ENCODE measurements at places on chromosomes 7 and 10. TPM values are rescaled to one million over a fixed set of nuclear protein-coding genes. Genes with fewer than 3 reads are reported as not detected.

Gene RAMP3
- polyA plus RNA-seq: 14.2 TPM

Gene ENTPD1
- polyA plus RNA-seq: 14.6 TPM

GRCh38 chr10:34049887-34050286, 715.4 kb upstream of the NRP1 start:
- H3K36me3 ChIP-seq: no peaks in the 10 kb centered on the region
- no peak overlapping the region for H3K27ac ChIP-seq
- H3K27me3 ChIP-seq: no peaks in the 10 kb centered on the region

DNA sequence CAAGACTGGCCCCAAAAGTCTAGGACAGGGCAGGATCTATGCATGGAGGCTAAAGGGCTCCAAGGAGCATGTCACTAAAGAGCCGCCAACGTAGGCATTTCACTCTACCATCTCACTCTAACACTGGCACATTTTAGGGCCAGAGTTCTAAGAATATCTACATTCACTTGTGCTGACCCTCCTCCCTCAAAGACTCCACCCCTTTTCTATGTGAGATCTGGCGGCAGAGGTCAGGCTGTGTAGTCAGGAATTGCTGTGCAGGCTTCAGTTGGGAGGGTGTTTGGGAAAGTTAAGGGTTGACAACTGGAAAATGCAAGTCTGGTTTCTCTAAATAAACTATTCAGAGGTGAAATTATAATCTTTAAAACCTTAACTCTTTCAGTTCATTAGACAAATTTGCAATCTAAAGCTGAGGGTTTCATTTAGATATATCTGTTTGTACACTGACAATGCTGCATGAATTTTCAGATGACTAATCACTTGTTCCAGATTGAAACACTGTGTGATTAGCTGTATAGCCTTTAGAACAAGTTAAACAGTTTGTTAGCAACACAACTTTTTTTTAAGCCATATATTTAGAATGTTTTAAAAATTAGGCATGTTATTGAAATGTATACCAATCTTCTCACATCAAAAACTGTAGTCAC, 18.2 kb downstream of the LMOD2 start:
- H3K4me3 ChIP-seq: no peak overlapping the region
- no peaks in the 10 kb centered on the region for H3K27me3 ChIP-seq
- no peak overlapping the region for H3K27ac ChIP-seq
- DNase-seq: no peak
- H3K36me3 ChIP-seq: no peaks in the 10 kb centered on the region

Gene NXPH1
- not detected for polyA plus RNA-seq

Gene TUBAL3
- not detected for polyA plus RNA-seq

DNA sequence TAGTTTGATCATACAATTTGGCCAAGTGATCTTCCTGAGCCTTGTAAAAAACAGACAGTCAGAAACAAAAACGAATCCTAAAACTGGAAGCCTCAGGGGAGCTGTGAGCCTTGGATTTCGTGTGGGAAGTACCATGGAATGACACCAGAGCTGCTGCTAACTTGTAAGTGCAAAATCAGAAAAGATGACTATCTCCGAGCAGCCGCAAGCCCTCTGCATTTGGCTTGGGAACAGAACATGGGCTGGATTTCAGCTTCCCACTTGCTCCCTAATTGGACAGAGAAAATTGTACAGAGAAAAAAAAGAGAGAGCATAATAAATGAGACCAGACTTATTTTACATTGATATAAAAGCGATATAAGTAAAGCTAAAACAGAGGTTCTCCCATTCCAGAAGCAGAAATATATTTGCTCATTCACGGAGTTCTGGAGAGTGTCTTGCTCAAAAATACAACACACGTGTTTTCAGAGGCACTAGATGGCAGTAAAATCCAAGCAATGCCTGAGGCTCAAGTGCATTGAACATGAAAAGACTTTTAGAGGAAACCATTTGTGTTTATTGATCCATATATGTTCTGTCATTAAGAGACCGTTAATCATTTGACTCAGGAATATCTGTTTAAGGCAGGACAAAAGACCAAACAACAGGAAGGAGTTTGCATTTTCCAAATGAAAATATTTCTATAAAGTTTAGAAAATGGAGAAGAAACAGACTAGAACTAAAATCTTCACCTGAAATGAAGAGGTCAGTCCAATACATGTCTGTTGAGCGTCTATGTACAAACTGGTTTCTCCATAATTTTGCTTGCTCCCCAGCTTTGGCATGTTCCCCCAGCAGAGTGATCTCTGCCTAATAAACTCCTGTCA, 78.3 kb upstream of the SLC26A5 start:
- H3K27ac ChIP-seq: no peak overlapping the region
- no peaks in the 10 kb centered on the region for H3K36me3 ChIP-seq
- no peak for DNase-seq
- H3K4me3 ChIP-seq: no peak overlapping the region
- H3K27me3 ChIP-seq: no peaks in the 10 kb centered on the region

Gene CDK14
- polyA plus RNA-seq: 7.3 TPM

Gene AS3MT
- polyA plus RNA-seq: 8.7 TPM

Gene SLC39A12
- polyA plus RNA-seq: 0.06 TPM

Gene ADRB1
- polyA plus RNA-seq: 0.47 TPM

DNA sequence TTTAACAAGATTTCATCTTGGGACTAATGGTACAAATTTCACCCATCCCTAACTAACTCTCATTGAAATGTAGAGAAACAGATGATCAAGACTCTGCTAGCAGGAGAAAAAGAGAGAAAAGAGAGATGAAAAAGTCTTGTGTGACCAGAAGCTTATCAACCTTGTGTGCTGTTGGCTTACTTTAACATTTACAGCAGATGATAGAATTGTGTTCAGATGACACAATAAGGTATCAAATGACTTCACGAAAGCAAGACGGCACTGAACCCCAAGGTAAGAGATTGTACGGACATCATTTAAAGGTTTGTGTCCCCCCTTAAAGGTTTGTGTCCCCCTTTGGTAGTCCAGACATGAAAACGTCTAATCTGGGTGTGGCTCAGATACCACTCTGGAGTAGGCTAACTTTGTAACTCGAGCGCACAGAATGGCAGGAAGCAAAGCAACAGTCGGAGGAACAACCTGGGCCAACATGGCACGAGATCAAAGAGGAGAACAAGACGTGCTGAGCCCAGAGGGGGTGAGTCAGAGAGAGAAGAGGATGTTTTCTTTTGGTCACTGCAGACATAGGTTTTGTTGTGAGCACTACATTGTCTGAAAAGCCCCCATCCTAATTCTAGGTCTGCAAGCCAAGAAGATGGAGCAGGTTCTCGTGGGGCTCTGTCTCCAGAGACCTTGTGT, 10.4 kb upstream of the LMBR1 start:
- H3K27ac ChIP-seq: no peak overlapping the region
- no peaks in the 10 kb centered on the region for H3K27me3 ChIP-seq
- H3K4me3 ChIP-seq: no peak overlapping the region
- DNase-seq: peak; percentile 33

GRCh38 chr10:132360766-132361447, 28.9 kb downstream of the LRRC27 start:
- H3K36me3 ChIP-seq: peaks cover 4% of the 10 kb centered on the region
- no peaks in the 10 kb centered on the region for H3K27me3 ChIP-seq
- DNase-seq: peak; percentile 82
- H3K4me3 ChIP-seq: no peak overlapping the region

- H3K27ac ChIP-seq: no peak overlapping the region
- H3K4me3 ChIP-seq: no peak overlapping the region
- H3K27me3 ChIP-seq: no peaks in the 10 kb centered on the region
- DNase-seq: no peak
Observed at GRCh38 chr7:70267381-70268120, 669.3 kb downstream of the AUTS2 start.

DNA sequence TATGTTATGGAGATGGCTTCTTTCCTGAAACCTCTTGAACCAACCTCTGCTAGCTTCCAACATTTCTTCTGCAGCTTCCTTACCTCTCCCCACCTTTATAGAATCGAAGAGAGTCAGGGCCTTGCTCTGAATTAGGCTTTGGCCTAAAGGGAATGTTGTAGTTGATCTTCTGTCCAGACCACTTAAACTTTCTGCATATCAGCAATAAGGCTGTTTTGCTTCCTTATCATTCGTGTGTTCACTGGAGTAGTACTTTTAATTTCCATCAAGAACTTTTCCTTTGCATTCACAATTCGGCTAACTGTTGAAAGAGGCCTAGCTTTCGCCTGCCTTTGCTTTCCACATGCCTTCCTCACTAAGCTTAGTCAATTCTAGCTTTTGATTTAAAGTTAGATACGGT, 48.0 kb downstream of the KLHDC10 start:
- H3K4me3 ChIP-seq: no peak overlapping the region
- peaks cover 46% of the 10 kb centered on the region for H3K36me3 ChIP-seq
- DNase-seq: no peak
- H3K27me3 ChIP-seq: no peaks in the 10 kb centered on the region
- H3K27ac ChIP-seq: no peak overlapping the region

Gene PANK1
- polyA plus RNA-seq: 0.37 TPM

Gene SFMBT2
- polyA plus RNA-seq: 6.2 TPM

Gene RBM20
- 0.45 TPM for polyA plus RNA-seq
